ENCODE measurements at places on chromosomes 12 and 14.

DNA sequence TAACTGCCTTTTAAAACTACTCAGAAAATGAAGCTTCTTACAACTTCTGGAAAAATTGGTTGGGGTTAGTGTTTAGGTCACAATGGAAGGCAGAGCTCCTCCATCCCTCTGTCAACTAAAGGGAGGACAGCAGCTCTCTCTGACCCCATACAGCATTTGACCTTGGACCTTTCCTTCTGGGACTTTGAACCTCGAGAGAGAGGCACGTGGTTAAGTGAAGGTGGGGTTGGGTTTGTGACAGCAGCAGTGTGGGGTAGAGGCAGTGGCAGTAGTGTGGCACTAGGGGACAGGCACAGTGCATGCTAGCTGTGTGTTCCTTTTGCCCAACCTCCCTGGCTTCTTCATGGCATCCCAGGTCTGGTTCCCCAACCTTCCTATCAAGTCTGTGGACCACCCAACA is 9.4 kb upstream of the C12orf75 start:
- no peak for DNase-seq

DNA sequence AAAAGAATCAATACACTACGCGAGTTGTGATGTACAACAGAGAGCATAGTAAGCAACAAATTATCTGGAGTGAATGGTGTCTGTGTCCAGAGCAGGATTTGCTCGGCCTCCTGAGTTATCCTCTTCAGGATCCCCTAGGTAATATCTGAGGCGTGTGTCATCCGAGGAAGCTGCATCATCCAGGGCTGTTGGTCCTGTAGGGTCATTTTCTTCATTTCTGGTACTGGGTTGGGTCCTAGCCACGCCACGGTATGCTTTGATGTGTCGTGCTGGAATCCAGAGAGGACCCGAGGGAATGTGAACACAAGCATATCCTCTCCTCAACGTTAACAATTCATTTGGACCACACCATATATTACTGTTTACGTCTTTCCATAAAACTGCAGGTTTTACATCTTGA is 19.0 kb upstream of the CLEC4E start:
- no peak for DNase-seq

- DNase-seq = peak; percentile 58
Measured at GRCh38 chr12:84874125-84874824, 38.3 kb downstream of the SLC6A15 start.

DNA sequence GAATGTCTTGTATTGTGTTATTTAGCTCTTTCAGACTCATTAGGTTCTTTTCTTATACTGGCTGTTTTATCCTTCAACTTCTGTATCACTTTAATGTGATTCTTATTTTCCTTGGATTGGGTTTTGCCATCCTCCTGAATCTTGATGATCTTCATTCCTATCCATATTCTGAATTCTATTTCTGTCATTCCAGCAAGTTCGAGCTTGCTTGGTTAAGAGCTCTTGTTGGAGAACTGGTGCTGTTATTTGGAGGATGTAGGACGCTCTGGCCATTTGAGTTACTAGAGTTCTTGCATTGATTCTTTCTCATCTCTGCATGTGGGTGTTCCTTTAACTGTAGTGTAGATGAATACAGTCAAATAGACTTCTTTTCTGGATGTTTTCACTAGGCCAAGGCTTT is 142.3 kb upstream of the SLC38A2 start:
- DNase-seq = no peak

DNA sequence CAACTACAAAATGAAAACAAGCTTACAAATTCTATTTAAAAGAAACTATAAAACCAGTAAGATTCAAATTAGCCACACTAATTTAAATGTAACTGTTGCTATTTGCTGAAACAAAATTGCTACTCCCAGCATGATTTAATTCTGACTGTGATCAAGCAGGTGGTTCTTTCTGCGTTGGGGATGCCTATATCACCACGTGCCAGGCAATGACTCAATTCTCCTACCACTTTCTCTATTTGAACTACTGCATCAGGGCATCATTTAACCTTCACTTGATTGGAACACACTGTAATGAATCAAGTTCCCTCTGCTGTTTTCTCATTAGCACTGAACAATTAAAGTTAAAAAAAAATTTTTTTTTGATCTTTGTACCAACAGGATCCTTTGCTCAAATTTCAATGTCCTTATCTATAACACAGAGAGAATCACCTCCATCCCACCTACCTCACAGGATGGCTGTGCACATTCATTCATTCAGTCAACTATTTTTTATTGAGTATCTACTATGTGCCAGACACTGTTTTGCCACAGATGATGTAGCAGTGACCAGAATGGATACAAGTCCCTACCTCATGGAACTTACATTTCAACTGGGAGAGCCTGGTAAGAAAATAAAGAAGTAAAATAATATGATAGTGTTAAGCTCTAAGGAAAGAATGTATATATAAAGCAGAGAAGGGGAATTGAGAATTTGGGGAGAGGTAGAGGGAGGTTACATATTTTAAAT is 8.0 kb upstream of the ACTN1 start:
- no peak for DNase-seq

DNA sequence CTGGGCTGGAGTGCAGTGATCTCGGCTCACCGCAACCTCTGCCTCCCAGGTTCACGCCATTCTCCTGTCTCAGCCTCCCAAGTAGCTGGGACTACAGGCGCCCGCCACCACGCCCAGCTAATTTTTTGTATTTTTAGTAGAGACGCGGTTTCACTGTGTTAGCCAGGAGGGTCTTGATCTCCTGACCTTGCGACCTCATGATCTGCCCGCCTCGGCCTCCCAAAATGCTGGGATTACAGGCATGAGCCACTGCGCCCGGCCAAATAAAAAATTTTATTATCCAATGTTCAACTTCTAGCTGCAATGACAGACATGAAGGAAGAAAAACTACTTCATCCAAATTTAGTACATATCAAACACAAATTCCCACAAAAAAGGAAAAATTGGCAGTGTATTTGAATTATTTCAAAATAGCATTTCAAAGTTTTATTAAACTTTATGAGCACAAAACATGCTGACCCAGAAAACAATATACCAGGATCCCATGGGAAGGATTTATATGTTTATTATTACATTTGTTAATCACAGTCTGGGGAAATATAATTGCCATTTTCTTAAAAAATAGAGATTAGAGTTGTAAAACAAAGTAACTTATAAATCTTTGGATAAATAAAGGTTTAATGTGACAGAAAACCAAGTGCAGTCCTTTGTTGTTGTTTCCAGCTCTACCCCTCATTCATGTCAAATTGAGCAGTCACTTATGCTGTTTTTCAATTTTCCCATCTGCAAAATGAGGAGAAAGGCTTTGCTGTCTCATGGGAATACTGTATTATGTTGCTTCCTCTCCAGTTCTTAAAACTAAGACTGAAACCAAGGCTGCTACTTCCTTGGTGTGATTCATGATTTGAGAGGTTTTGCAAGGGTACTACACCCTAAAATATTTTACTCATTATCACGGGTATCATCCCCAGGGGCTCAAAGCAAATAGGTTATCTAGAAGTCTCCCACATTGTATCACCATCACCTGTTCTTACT is 155.2 kb upstream of the AVPR1A start:
- DNase-seq = peak; percentile 11

DNA sequence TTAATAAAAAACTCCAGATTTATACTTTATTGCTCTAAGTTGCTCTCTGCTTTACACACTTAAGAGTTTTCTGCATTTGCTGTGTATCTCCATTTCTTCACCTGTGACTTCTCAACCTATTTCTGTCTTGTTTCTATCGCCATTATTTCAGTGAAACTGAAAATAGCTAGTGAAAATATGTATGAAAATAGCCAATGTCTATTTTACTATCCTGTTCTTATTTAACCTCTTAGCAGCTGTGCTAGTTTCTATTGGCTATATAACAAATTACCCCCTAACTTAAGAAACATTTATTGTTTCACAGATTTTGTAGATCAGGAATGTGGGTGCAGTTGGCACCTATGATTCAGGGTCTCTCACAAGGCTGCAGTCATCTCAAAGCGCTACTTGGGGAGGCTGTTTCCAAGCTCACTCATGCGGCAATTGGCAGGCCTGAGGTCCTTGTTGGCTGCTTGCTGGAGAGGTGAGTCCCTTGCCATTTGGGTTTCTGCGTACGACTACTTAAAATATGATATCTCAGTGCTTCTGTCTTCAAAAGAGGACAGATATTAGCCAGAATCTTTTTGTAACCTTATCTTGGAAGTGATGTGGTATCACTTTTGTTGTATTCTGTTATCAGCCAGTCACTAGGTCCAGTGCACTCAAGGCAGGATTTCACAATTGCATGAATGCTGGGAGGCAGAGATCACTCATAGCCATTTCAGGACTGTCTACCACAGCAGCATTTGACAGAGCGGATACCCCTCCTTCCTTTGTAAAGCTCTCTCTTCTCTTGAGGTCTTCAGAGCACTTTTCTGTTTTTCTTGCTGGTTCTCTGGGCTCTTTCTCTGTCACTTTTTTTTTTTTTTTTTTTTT is 7.2 kb downstream of the ERC1 start:
- DNase-seq = no peak

GRCh38 chr12:53659011-53659551 is 16.8 kb downstream of the ATP5MC2 start:
- no peak for DNase-seq

GRCh38 chr12:116347265-116347664 is 69.8 kb upstream of the MED13L start:
- DNase-seq = no peak

DNA sequence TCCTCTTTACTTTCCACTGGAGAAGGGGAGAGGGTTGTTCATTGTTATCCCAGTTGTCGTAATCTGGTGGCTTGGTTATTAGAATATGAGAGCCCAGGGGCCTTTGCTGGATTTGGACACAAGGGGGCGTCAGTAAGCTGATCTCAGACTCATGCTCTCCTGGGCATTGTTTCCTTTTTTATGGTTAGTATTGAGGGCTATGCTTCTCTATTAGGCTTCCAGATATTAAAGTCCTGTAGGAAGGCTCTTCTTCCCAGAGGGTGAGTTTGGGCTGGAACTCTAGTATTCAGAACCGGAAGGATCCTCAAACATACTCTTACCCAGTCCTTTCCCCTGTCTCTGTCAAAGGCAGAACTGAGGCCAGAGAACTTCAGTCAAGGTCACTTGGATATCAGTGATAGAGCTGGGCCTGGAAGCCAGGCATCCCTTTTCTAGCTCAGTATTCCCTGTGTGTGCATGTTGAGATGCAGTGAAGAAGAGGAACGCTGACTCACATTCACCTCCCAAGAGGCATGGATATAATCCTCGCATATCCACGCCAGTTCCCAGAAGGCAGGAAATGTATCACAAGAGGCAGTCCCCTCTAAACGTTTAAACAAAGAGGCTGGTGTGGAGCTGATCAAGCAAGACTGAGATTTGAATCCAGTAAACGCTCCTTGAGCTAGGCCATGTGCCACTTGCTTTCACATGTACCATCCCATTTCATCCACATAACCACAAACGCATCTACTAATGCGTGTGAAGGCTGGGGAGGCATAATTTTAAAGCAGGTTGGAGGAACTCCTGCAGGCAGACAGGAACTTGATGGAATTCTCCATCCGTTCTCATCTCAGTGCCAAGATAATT is 41.6 kb downstream of the UBE3B start:
- peak; percentile 49 for DNase-seq
